ENCODE measurements at places on chromosomes 16 and 17.

DNA sequence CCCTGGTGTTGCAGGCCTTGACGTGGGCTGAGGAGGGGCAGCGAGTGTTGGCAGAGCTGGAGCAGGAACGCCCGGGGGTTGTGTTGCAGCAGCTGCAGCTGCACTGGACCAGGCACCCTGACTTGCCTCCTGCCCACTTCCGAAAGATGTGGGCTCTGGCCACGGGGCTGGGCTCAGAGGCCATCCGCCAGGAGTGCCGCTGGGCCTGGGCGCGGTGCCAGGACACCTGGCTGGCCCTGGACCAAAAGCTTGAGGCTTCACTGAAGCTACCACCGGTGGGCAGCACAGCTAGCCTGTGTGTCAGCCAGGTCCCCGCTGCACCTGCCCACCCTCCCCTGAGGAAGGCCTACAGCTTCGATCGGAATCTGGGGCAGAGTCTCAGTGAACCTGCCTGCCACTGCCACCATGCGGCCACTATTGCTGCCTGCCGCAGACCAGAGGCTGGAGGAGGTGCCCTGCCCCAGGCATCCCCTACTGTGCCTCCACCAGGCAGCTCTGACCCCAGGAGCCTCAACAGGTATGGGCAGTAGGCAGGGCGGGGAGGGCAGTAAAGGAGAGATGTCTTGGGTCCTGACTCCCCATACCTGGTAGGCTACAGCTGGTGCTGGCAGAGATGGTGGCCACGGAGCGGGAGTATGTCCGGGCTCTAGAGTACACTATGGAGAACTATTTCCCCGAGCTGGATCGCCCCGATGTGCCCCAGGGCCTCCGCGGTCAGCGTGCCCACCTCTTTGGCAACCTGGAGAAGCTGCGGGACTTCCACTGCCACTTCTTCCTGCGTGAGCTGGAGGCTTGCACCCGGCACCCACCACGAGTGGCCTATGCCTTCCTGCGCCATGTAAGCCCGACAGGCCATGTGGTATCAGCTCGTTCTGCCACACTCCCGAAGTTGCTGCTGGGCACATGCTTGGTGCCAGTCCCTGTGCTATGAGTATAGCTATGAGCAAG, 5.6 kb downstream of the PLEKHG4 start:
- no peak for DNase-seq

DNA sequence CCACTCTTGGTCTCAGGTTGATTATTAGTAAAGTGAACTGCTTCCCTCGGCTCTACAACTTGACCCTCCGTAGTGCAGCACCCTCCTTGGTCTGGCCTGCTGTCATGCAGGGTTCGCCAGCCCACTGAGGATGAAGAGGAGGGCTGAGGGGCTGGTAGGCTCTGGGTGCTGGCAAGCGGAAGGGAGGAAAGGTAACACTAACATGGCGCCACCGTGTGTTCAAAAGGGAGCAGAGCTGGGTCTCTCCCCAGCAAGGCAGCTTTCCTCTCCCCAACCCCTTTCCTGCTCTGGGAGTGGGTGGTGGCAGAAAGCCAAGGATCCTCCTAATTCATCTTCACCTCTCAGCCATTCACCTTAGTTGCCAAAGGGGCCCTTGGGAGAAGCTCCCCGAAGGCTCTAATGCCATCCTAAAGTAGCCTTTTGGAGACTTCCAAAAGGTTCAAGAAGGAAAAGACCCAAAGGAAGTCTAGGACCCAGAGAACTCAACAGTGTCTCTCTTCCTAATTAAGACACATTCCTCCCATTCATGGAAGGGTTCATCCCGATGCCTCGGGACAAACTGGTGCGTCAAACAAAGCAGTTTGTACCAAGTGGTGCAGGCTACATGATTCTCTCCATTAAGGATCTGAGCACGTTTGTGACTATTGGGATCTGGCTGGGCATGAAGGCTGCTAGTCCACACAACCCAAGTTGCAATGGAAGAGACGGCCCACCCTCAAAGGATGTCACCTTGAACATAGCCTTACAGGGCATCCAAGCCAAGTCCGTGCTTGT, 90.8 kb upstream of the TOB1 start:
- DNase-seq = peak; percentile 34

- DNase-seq = no peak
Measured at GRCh38 chr16:3998793-3999478, 117.3 kb downstream of the ADCY9 start.

DNA sequence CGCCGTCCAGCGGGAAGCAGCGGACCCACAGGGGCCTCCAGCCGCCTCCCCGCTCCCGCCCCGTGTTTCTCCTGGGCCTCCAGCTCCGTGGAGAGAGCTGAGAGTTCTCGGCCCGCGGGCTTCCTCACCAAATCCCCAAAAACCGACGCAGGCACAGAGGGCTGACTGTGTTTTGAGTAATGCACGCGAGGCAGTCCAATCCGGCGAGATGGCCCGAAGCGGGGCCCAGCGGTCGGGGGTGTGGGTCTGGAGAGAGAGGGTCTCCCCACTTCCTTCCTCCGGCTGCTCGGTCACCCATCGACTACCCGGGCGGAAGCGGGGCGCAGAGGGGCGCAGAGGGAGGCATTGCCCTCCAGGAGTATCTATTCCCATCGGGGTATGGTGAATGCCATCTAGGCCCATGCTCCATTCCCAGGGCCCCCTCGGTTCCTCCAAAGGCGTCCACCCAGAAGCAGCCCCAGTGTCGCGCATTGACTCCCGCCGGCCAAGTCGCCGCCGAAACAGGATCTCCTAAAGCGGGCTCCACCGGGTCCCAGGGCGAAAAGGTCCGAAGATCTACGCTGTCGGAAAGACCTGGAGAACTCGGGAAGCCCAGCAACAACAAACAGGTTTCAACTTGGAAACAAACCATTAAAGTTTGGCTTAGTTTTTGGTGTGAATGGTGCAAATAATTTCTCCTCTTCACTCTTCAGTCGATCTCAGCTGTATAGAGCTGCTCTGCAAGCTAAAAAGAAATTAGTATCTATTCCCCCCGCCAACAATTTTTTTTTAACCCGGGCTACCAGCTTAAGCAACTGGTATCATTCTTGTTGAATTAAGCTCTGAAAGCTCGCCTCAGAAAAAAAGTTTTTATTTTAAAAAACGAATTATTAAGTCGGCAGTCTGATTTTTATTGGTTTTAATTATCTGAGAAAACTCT, 19.2 kb upstream of the HOXB13 start:
- DNase-seq = no peak

- no peak for DNase-seq
Measured at GRCh38 chr17:29283496-29283895, 10.5 kb downstream of the NUFIP2 start.

DNA sequence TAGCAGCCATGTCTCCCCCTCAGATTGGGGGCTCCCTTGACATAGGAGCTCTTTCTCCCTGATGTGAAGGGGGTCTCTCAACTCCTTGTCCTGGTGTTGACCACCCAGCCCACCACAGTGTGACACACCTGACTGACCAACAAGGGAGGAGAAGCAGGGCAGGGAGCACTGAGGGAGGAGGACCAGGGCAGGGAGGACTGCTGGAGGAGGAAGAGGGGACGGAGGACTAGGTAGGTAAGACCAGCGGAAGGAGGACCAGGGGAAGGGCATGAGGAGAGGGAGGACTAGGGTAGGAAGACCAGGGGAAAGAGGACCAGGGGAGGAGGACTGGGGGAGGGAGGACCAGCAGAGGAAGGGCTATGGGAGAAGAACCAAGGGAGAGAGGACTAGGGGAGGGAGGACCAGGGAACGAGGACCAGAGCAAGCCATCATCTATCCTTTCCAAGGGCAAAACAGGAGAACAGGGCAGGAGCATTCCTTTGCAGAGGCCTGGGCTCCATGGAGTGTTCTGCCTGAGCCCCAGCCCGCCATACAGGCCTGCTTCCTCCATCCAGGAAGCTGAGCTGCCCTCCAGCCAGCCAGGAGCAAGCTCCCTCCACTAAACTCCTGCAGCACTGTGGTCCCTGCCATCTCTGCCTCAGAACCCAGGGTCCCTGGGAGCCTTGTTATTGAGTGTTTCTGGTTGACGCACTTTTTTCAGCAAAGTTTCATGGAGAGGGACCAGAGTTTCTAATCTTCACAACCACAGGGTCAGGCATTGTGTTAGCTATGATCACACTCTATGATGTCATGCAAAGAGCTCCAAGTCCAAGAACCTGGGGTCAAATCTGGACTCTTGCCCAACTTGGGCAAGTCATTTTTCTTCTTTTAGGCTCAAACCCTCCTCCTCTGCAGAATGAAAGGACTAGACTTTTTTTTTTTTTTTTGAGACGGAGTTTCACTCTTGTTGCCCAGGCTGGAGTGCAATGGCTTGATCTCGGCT, 15.4 kb upstream of the KRT17 start:
- no peak for DNase-seq

- no peak for DNase-seq
Measured at GRCh38 chr17:73463821-73464220, 152.0 kb upstream of the CDC42EP4 start.

DNA sequence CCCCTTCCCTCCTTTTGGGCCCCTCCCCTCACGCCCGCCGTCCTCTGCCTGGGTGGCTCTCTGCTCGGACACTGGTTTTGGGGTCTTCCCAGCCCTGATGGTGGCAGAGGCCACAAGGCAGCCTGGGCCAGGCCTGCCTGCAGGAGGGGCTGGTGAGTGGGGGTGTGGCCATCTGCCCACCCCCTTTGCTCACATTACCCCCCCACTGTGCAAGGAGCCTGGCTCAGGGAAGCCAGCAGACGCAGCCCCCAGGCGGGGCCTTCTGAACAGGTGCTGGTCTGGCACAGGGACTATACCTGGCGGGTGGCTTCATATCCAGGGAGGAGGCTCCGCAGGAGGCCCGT, 10.7 kb upstream of the ZFPM1 start:
- DNase-seq = no peak

DNA sequence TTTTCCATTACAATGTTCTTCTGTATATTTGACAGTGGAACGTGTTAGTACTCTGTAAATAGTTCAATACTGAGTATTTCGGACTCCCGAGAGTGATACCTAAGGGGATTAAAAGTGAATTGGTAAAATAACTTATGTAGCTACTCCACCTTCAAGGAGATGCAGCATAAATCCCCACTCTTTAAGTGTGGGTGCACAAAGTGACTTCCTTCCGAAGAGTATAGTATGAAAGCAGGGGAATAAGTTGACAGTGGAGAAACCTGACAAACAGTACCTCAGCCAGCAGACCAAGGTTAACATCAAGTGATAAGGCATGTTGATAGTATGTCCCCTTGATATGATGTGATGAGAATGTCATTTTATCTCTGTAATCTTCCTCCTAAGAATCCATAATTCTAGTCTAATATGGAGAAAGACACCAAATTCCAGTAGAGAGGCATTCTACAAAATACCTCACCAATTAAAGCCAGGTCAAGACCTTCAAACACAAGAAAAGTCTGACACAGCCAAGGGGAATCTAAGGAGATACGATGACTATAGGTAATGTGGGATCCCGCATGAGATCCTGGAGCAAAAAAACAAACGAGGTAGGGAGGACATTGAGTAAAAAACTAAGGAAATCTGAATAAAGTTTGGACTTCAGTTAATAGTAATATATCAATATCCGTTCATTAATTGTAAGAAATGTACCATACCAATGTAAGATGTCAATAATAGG, 1.8 kb upstream of the ZPBP2 start:
- DNase-seq = no peak
